ENCODE measurements at places on chromosomes 1 and 21. TPM values are rescaled to one million over a fixed set of nuclear protein-coding genes. Genes with fewer than 3 reads are reported as not detected.
A peak's percentile ranks its signal among the peaks of the same experiment; 100 is the strongest.

Gene ANGEL2
- 41.1 TPM for total RNA-seq

Gene TIE1
- 0.25 TPM for total RNA-seq

Gene EFNA3
- total RNA-seq = 8.6 TPM

Gene EPHA2
- total RNA-seq = not detected

Gene IL20
- total RNA-seq = not detected

Gene MPC2
- total RNA-seq = 64.9 TPM

Gene TDRD5
- total RNA-seq = not detected

Gene RPTN
- total RNA-seq = not detected

Gene FAM177B
- not detected for total RNA-seq

Gene SERPINC1
- not detected for total RNA-seq

Gene CRYAA
- total RNA-seq = not detected

Gene CHI3L2
- total RNA-seq = 10.4 TPM

Gene ST6GALNAC5
- not detected for total RNA-seq

GRCh38 chr1:15956150-15956549, 19.8 kb downstream of the ZBTB17 start:
- no peak for DNase-seq

GRCh38 chr1:41741244-41741643, 177.5 kb downstream of the HIVEP3 start:
- peak; percentile 73 for DNase-seq

GRCh38 chr1:227958617-227959324, 11.0 kb upstream of the WNT9A start:
- DNase-seq = no peak

GRCh38 chr1:207745285-207745684, 6.6 kb upstream of the CD46 start:
- DNase-seq = no peak

GRCh38 chr1:67919274-67920072, 86.2 kb upstream of the GNG12 start:
- no peak for DNase-seq

GRCh38 chr21:28436286-28436932, 556.3 kb downstream of the LTN1 start:
- DNase-seq = no peak

GRCh38 chr1:226654046-226654667, 84.9 kb downstream of the ITPKB start:
- peak; percentile 31 for DNase-seq

GRCh38 chr1:20089328-20090077, 19.5 kb downstream of the PLA2G5 start:
- DNase-seq = no peak

DNA sequence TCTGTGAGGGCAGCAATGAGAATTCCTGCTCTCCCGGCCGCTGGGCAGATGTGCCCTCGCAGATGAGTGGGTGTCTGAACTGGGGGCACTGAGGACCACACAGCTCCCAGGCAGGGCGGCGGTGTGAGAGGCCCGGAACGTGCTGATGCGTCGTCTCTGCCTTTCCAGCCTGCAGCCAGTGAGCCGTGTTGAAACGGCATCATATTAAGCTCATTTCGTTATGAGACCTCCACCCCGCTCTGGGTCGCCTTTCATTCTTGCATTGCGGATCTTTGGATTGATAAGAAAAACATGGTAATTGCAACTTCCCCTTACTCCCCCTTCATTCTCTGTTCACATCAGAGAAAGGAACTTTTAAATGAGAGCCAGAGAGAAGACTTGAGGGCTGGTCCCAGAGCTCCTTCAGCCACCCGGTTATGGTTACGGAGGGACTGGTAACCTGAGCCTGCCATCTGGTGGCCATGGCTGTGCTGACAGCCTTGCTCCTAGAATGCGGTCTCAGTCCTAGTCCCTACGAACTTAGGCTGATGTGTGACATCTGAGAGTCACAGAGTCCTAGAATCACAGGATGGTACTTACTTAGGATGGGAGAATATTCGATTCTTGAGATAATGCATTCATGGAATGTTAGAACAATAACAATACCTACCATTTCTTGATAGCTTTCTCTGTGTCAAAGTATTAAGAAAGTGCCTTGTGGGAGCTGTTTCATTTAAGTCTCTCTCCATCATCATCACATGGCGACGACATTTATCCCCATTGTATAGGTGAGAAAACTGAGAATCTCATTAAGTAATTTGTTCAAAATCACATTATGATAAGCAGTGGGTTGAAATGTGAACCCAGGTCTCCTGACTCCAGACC, 271.0 kb downstream of the TRABD2B start:
- DNase-seq = peak; percentile 82

DNA sequence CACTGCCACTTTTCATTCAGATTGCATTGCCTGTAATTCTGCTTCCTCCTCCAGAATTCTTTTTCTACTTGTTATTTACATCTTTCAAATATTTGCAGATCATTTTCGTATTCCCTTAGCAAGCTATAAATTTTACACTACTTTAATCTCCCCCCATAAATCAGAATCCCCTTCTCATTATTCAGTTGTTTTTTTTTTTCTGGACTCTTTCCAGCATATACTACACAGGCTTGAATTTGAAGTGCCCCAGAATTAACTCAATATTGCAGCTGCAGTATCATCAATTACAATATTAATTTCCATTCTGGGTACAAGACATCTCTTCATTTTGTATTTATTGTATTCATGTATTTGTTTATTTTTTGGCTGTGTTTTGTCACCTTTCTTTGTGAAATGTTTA, 1494.3 kb downstream of the AMY1C start:
- no peak for DNase-seq

DNA sequence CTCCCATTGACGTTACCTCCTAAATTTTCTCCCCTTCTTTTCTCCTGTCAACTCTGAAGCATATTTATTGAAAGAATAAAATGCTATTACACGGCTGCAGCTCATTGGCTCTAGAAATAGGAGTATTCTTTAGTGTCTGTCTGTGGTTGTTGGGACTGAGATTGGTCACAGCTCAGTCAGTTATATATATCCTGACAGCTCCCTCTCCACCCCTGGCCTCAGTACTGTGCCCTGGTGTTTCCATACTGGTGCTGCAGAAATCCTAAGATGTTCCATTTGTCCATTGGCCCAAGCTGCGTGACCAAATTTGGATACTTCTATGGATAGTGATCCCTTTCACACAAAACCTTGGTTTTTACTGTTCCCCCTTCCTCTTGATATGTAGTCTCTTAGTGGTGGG, 67.3 kb downstream of the RALGPS2 start:
- DNase-seq = no peak

DNA sequence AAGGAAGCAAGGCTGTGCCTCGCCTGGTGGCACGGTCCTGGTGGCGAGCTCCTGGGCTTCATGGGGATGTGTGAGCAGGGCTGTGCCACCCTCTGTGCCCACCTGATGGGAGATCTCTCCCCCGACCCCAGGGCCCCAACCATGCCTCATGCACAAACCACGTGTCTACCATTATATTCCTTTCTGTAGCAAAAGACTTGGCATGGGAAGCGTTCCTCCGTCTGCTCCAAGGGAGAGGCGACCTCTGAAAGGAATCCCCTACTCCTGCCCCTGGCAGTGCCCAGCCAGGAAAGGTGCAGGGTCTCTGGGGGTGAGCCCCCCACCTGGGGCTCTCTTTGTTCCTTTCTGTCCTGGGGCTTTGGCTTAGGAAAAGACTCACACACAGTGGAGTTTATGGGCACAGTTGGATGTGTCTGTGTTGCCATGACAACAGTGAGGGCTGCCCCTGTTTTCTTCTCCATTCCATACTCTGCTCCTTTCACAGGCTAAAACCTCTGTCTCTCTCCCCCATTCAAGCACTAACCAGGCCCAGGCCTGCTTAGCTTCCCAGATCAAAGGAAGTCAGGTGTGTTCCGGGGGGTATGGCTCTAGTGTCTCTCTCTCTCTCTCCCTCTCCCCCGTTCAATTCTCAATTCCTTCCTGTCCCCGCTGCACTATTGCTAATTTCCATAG, 21.4 kb upstream of the LRRN2 start:
- DNase-seq = no peak

GRCh38 chr1:178518894-178519293, 6.0 kb downstream of the TEX35 start:
- no peak for DNase-seq

Data from activated CD8-positive, alpha-beta T cell treated with anti-CD3 and anti-CD28 coated beads for 36 hours (primary cell).